Stimulated activated CD8-positive, alpha-beta memory T cell treated with anti-CD3 and anti-CD28 coated beads, Interleukin-4, amount 100 ng/mL, for 4 hours (primary cell): ENCODE measurements at places on chromosomes 3 and 15.

GRCh38 chr3:97816811-97817210 is 5.0 kb upstream of the CRYBG3 start:
- no peak for DNase-seq

- no peak for DNase-seq
Measured at GRCh38 chr3:107133891-107134290, 243.3 kb upstream of the CCDC54 start.

- no peak for DNase-seq
Measured at GRCh38 chr3:13712682-13713180, 163.8 kb downstream of the FBLN2 start.

DNA sequence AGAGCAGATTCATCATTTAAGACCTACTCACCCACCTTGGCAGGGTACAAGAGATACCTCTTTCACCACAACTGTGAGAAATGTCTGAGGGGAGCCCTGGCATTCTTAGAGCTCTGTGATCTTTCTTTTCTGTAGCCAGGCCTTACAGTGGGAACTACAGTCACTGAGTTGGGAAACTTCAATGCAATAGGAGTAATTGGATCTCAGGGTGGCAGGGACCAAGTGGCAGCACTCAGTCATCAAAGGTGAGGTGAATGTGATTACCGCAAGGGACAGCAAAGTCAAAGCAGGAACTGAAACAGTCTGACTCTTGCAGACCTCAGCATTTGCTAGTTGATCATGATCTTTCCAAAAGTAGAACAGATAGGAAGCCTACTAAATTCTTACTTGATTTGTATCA is 7.2 kb upstream of the MCF2L2 start:
- DNase-seq = no peak

DNA sequence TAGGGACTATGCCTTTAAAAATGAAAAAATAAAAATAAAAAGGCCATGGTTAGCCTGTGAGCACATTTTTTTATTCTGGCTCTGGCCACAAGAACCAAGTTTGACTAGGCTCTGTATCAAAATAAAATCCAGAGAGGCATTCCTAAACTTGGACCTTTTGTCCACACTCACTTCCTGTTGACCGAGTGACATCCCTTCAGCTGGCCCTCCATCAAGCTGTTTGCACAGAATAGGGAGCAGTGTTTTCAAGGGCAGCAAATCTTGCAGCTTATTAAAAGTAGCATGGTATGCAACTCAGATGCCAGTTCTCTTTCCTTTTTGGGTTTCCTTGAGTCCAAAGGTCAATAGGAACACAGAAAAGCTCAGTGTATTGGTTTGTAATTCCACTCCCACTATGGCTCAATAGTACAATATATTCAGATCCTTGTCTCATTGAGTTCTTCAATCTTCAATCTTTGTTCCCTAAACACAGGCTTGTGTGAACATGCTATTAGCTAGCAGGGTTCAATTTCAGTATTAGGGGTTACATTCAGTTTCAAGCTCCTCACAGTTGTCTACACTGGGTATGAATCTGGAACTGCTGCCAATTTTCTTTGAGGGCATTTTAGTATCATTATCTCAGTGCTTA is 244.5 kb downstream of the RBMS3 start:
- no peak for DNase-seq

GRCh38 chr15:95304151-95304946 is 1026.2 kb upstream of the NR2F2 start:
- DNase-seq = no peak

DNA sequence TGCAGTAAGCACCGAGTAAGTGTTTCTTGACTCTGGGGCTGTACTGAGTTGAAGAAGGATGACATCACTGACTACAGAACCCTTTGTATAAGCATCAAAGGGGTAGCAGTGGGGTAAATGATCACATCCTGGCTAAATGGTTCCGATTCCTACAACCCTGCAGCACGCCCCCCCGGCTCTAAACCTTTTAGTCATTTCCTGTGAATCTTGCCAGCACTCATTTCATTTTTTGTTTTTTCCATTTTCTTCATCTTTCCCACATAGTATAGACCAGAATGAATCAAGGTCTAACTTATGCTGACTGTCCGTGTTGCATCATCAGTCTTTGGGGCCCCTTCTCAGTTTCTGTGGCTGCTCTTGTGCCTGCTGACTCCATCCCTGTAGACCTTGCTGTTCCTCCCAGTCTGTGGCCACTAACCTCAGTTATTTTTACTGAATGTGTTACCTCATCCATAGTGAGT is 383.1 kb upstream of the TPRG1 start:
- peak; percentile 15 for DNase-seq

DNA sequence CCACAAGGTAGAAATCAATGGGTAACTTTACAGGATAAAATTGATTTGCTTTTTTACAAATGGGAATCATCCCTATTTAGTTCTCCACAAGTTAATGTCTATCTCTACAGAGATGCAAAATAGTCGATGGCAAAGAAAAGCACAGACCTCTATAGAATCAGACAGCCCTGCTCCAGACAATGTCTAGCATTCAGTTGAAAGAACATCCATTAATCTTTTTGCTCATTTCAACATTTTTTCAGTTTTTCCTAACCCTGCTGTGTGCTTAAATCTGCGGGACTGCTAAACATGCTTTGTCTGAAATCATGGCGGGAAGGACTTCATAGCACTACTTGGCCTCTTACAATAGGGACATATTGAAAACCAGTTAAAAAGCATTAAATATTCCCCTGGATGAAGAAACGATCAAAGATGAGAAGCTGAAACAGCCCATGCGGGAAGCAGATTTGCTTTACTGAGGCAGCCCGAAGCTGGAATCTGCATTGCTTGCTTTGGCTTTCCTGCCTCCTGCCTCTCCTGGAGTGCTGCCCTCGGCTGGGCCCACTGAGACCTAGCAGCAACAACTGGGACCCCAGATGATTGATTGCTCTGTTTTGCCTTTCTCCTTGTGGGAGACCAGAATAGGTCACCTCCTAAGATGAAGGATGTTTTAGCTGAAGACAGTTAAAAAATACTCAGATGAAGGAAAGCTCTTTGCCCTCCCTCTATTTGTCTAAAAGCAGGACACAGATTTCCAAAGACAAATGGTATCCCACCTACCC is 38.5 kb upstream of the RASGRP1 start:
- no peak for DNase-seq

DNA sequence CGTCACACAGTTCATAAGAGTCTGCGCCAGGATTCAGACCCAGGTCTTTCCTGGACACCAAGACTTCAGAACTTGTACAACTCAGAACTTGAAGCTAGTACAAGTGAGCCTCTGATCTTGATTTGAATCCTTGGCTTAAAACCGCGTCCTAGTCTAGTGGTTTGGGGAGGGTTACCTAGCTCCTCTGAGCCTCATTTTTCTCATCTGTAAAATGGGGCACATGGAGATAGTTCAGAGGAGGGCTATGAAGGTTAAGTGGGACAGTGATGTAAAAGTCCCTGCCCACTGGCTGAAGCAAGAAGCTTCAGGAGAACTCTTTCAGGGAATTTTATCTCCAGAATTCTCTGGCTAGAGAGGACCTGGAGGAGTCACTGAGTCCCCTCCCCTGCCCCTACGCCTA is 48.7 kb upstream of the LCTL start:
- no peak for DNase-seq
